ENCODE measurements at places on chromosomes 5 and 9. TPM values are rescaled to one million over a fixed set of nuclear protein-coding genes. Genes with fewer than 3 reads are reported as not detected.

DNA sequence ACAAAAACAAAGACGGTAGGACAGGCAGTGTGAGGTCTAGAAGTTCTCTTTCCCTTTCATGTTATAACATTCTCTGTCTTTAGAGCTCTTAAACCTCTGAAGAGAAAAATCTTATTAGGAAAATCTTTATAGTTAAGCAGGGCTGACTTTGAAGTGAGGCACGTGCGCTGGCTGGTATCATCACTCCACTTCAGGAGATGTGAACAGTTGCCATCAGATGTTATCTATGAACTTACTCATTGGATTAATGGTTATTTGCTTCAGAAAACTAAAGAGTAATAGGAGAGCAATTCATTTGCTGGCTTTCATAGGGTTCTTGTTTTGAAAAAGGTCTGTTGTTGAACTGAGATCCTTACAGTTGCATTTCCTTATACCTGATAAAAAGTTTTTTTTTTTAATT lies 25.7 kb downstream of the LRRTM2 start:
- no peak for DNase-seq

DNA sequence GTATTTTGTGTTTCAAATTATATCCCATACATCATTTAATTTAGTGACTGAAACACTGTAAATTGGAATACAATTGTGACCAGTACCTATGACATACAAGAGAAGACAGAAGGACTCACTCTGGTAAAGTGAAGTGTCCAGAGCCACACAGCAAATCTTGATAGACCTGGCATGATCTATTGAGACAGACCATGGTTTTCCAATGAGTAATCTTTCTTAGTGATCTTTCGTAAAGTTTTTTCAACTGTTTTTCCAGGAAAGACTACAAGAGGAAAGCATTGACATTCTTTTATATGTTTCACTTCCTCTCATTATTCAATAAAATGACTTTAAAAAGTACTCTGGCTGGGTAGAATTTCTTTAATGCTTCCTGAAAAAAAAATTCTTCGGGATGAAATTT lies 43.3 kb upstream of the ALDH1A1 start:
- no peak for DNase-seq

- no peak for DNase-seq
These were observed 636.1 kb downstream of the PSAT1 start for GRCh38 chr9:78932849-78933627.

- DNase-seq = no peak
These were observed 482.9 kb downstream of the AGTPBP1 start for GRCh38 chr9:85258823-85259370.

DNA sequence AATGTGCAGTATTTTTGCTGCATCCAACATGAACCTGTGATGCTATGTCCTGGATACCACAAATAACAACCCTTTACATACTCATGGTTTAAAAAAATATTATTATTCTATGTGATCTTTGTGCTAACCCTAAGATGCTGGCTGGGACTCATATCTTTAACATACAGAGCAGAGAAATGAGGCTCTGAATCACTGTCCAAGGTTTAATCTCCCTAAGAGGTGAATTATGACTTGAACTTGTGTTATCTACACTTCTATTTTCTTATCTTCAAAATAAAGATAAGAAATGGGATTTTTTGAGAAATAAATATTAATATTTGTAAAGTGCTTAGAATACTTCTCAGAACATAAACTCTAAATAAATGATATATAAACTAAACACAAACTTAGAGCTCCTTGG lies 68.8 kb upstream of the GRIA1 start:
- no peak for DNase-seq

- DNase-seq = peak; percentile 43
These were observed at the start of gene VLDLR for GRCh38 chr9:2621722-2622460. Gene VLDLR, plus strand, starts transcription at chr9:2621787. Its CDS starts 403 bp downstream, at chr9:2622190.

DNA sequence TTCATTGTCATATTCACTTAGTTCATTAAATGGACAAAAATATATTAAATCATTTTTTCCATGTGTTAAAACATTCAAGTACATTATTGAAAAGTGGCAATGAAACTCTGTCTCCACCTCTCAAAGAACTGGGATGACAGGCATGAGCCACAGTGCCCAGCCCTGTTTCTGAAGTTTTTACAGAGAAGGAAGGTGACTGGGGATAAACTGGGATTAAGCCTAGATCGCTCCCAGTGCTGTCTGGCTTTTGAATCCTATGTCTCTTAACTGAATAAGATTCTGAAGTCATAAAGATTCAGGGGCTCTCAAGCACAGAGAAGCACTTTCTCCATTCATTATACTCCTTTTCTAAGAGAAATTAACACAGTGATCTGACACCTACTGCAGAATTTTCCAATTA lies 88.3 kb downstream of the SLC38A9 start:
- no peak for DNase-seq

DNA sequence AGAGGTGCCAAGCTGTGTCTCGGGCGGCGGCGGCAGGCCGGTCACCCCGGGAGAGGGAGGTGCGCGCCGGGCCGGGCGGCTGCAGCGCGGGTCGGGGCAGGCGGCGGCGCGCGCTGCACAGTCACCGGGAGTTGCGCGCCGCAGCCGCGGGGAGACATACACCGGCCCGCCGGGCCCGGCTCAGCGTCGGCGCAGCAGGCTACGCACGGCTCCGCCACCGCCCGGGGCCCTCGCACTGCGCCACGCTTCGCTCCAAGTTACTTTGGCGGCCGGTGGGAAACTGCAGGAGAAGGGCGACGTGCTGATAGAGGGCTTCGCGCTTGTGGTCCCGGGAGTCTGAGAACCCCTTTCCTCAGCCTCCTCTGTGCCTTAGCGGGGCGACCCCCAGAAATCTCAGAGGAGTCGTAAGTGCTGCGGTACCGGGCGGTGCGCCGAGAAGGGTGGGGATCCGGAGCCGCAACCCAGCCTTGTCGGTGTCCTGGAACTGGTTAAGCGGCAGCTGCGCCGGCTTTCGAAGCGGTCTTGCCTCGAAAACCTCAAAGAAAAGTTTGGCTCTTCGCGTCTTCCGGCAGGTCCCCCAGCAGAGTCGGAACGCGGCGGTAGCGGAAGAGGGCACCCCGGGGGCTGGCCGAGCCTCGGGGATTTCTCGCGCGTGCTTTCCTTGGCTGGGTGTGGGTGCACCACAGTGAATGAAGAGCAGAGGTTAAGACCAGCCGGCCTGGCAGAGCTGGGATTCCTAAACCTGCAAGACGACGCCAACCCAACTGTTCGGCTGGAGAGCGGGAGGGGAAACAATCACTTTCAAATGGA lies at the start of gene EFNA5:
EFNA5 (minus strand) TSS at position 6 of the 810 bp plus-strand sequence.
- DNase-seq = no peak

DNA sequence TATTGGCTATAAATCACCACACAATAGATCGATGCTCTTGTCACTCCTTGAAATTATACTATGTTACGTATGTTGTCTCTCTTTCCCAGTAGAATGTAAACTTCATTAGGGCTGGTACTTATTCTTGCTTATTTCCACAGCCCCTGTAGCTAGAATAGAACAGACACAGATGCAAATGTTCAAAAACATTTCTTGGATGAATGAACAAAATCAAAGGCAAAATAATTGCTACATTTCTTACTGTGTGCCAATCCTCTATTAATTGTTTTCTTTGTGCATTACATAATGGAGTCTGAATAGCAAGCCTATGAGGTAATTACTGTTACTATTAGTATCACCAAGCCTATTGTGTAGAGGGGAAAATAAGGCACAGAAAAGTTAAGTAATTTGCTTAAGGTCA lies 725 bp upstream of the OR13C2 start:
- DNase-seq = no peak

- DNase-seq = no peak
These were observed 64.9 kb downstream of the FAM170A start for GRCh38 chr5:119694284-119694683.

DNA sequence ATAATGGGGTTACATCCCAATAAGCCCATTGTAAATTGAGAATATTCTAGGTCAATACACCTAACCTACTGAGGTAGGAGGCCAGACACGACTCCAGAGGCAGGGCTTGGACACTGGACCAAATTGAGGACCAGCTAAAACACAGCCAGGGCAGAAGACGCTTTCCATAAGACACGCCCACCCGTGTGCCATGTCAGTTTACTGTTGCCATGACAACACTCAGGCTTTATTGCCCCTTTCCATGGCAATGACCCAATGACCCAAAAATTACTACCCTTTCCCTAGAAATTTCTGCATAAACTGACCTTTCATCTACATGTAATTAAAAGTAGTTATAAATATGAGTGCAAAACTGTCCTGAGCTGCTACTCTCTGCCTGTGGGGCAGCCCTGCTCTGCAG lies 31.5 kb downstream of the SLC22A4 start:
- DNase-seq = no peak

GRCh38 chr9:109721001-109721400 lies 59.0 kb upstream of the PALM2AKAP2 start:
- DNase-seq = no peak

DNA sequence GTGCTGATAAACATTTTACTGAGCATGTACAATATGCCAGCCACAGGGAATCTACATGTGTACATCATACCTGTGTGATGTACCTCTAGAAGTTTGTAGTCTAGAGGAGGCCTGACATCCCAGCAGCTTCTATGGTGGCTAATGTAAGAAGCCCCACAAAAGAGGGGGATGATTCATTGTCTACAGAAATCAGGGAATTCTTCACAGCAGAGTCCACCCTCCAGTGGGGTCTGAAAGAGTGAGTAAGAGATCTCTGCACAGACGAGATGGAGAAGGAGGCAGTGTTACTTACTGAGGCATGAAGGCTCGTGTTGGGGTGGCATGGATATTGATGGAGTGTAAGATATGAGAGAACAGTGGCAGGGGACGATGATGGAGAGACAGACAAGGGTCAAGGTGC lies 103.0 kb downstream of the NTRK2 start:
- DNase-seq = no peak

- no peak for DNase-seq
These were observed 67.9 kb downstream of the IQGAP2 start for GRCh38 chr5:76470976-76471375.

- no peak for DNase-seq
These were observed 22.1 kb downstream of the SARDH start for GRCh38 chr9:133715866-133716563.

- no peak for DNase-seq
These were observed 18.1 kb upstream of the LPCAT1 start for GRCh38 chr5:1541702-1542400.

DNA sequence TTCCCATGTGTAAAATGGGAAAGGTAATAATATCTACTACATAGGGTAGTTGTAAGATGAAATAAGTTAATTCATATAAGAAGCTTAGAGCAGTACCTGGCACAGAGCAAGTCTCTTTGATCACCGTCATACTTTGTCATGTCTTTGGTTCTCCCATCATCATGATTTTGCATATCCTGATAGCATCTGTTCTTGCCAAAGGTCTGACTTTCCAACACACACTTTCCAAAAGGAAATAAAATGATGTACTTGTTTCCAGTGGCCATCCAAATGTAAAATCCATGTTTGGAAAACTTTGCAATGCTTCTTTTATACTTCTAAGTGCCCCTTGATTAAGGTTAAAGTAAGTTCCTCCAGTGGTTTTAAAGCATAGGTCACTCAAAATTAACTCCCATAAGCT lies 266.9 kb upstream of the PTGER4 start:
- no peak for DNase-seq

The CBY3 gene
- total RNA-seq = 0.68 TPM

The ELOVL7 gene
- 1.1 TPM for total RNA-seq

The PCDHA9 gene
- total RNA-seq = not detected

The DYNC2I2 gene
- 51.5 TPM for total RNA-seq

The THOC3 gene
- 107 TPM for total RNA-seq

The PCDHGB2 gene
- total RNA-seq = 0.23 TPM

The LAMC3 gene
- total RNA-seq = not detected

The KIF4B gene
- total RNA-seq = not detected
